Endothelial cell of coronary artery (primary cell): ENCODE measurements at places on chromosomes 5 and 9. TPM values are rescaled to one million over a fixed set of nuclear protein-coding genes. Genes with fewer than 3 reads are reported as not detected.

STPG3 gene
- not detected in 2 replicates for total RNA-seq

PITX1 gene
- 0.09 and 1.4 TPM in 2 replicates for total RNA-seq

SLU7 gene
- total RNA-seq: 58.5 and 62.0 TPM in 2 replicates

TRPM3 gene
- total RNA-seq: 0.90 and 1.1 TPM in 2 replicates

FOXD4L5 gene
- 0.09 TPM in 2 replicates for total RNA-seq

TMEM8B gene
- total RNA-seq: 0.09 and 1.1 TPM in 2 replicates

TAF11L9 gene
- not detected in 2 replicates for total RNA-seq

BARHL1 gene
- not detected in 2 replicates for total RNA-seq

SPINK6 gene
- not detected in 2 replicates for total RNA-seq

PCDHGC3 gene
- 9.2 and 10.3 TPM in 2 replicates for total RNA-seq

AUH gene
- 9.2 and 13.3 TPM in 2 replicates for total RNA-seq

ZNF883 gene
- total RNA-seq: 0.09 and 2.1 TPM in 2 replicates

MSMP gene
- 6.5 and 13.3 TPM in 2 replicates for total RNA-seq

FCN2 gene
- total RNA-seq: not detected in 2 replicates

ANP32B gene
- total RNA-seq: 8.2 and 18.4 TPM in 2 replicates

NR2F1 gene
- total RNA-seq: 24.9 and 68.1 TPM in 2 replicates

CDO1 gene
- total RNA-seq: 1.0 and 2.0 TPM in 2 replicates

TSTD2 gene
- total RNA-seq: 13.8 and 18.4 TPM in 2 replicates

PTGDS gene
- total RNA-seq: 0.56 TPM in 1 of 2 replicates, not detected in the other

IL5 gene
- total RNA-seq: not detected in 2 replicates

ADRB2 gene
- total RNA-seq: 3.1 and 3.2 TPM in 2 replicates

ERBIN gene
- total RNA-seq: 43.3 and 47.2 TPM in 2 replicates

FGF10 gene
- not detected in 2 replicates for total RNA-seq

F12 gene
- 0.56 and 0.99 TPM in 2 replicates for total RNA-seq

ZSWIM6 gene
- total RNA-seq: 19.0 and 25.0 TPM in 2 replicates

ANKRD31 gene
- total RNA-seq: under 0.01 TPM in 1 of 2 replicates, not detected in the other

BTNL8 gene
- total RNA-seq: not detected in 2 replicates
